Activated T-helper 17 cell treated with anti-CD3 and anti-CD28 coated beads, Interleukin-2, amount 50 U/mL, for 72 hours (primary cell): ENCODE measurements at places on chromosomes 7 and 10.

GRCh38 chr7:155692317-155692716, 47.9 kb downstream of the RBM33 start:
- no peak overlapping the region for H3K27ac ChIP-seq
- H3K36me3 ChIP-seq = peaks cover 41% of the 10 kb centered on the region
- no peak overlapping the region for H3K4me3 ChIP-seq
- peak; percentile 56 for ATAC-seq
- no peaks in the 10 kb centered on the region for H3K27me3 ChIP-seq

DNA sequence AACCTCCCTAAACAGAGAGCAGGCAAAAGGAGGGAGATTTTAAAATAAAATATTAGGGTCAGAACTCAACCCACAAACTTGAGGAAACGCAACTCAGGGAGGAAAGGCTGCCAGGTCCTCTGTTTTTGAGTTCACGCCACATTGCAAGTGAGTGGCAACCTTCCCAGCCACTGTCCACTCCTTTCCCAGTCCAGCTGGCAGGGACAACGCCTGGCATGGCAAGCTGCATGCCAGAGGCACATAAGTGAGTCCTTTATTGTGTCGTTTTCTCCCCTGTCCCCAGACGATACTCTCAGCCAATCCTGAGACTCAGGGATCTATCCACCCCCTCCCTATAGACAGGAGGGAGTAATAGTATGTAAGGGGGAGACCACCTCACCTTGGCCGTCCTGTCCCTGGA, 22.4 kb downstream of the FBXW4 start:
- no peak for ATAC-seq
- peaks cover 7% of the 10 kb centered on the region for H3K4me1 ChIP-seq
- H3K36me3 ChIP-seq = peaks cover 97% of the 10 kb centered on the region
- H3K27ac ChIP-seq = peak overlapping the region; percentile 20
- no peaks in the 10 kb centered on the region for H3K27me3 ChIP-seq

DNA sequence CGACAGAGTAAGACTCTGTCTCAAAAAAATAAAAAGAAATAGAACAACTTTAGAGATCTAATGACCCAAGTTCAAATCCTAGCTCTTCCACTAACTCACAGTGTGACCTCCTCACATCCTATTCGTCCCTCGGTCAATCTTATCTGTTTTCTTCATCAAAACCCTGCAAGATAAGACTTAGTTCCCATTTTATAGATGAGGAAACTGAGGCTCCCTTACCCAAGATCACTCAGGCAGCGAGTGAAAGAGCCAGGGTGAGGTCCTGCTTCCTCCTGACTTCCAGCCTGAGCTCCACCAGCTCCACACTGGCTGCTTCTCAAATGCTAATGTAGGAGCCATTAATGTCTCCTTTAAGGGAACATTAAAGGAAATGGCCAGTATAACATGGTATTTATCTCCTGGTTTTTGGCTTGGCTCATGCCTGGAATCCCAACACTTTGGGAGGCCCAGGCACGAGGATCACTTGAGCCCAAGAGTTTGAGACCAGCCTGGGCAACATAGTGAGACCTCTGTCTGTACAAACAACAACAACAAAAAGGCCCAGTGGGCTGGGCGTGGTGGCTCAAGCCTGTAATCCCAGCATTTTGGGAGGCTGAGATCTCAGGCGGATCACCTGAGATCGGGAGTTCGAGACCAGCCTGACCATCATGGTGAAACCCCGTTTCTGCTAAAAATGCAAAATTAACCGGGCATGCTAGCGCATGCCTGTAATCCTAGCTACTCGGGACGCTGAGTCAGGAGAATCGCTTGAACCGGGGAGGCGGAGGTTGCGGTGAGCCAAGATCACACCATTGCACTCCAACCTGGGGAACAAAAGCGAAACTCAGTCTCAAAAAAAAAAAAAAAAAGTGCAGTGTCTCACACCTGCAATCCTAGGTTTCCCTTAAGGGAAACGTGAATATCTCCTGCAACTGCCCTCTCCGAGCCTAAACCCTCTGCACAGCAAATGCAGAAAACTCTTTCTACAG, 3.4 kb upstream of the RHBDD2 start:
- H3K4me3 ChIP-seq = no peak overlapping the region
- H3K36me3 ChIP-seq = peaks cover 13% of the 10 kb centered on the region
- H3K27me3 ChIP-seq = no peaks in the 10 kb centered on the region
- H3K4me1 ChIP-seq = peaks cover 20% of the 10 kb centered on the region
- H3K27ac ChIP-seq = no peak overlapping the region
- ATAC-seq = no peak

DNA sequence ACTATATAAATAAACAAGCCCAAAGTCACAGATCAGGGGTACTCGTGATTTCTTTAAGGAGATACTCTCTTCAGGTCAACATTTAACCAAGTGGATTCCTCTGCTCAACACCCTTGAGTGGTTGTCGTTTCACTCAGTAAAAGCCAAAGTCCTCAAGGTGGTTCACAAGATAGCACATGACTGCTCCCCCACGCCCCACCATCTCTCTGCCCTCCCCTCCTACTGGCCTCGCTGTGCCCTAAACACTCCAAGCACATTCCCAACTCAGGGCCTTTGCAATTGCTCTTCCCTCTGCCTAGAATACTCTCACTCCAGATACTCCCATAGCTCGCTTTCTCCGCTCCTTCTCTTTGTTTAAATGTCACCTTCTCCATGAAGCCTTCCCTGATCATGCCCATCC, 72.1 kb upstream of the FHIP2A start:
- peaks cover 5% of the 10 kb centered on the region for H3K27me3 ChIP-seq
- H3K4me3 ChIP-seq = no peak overlapping the region
- no peak for ATAC-seq
- H3K4me1 ChIP-seq = no peaks in the 10 kb centered on the region
- H3K36me3 ChIP-seq = no peaks in the 10 kb centered on the region

- no peak for ATAC-seq
- no peak overlapping the region for H3K27ac ChIP-seq
- H3K36me3 ChIP-seq = peaks cover 80% of the 10 kb centered on the region
- no peaks in the 10 kb centered on the region for H3K27me3 ChIP-seq
- H3K4me3 ChIP-seq = no peak overlapping the region
- H3K4me1 ChIP-seq = no peaks in the 10 kb centered on the region
Measured at GRCh38 chr7:105617280-105618015, 36.2 kb upstream of the EFCAB10 start.

DNA sequence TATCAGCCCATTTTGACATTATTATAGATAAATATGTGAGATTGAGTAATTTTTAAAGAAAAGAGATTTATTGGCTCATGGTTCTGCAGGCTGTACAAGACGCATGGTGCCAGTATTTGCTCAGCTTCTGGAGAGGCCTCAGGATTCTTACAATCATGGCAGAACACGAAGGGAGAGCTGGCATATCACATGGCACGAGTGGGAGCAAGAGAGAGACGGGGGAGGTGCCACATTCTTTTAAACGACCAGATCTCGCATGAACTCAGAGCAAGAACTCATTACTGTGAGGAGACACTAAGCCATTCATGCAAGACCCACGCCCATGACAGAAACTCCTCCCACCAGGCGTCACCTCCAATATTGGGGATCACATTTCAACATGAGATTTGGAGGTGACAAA, 40.1 kb upstream of the ZNF488 start:
- no peaks in the 10 kb centered on the region for H3K4me1 ChIP-seq
- H3K4me3 ChIP-seq = no peak overlapping the region
- no peaks in the 10 kb centered on the region for H3K36me3 ChIP-seq

DNA sequence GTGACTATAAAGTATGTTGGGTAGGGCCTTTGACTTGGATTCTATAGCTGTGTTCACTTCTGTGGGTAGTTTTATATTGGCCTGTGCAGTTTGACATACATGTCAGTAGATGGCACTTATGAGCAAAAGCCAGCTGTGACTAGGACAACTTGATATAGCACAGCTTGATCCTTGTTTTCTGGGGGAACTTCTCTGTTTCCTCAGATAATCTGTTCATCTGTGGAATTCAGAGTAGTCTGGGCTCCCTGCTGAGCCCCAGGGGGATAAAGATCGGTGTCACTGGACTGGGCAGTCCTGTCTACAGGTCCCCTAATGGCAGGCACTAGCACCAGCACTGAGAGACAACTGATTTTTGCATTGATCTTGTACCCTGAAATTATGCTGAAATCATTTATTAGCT, 25.4 kb downstream of the CYP2C9 start:
- H3K4me3 ChIP-seq = no peak overlapping the region
- H3K36me3 ChIP-seq = no peaks in the 10 kb centered on the region
- no peak for ATAC-seq
- no peaks in the 10 kb centered on the region for H3K4me1 ChIP-seq
- peaks cover 3% of the 10 kb centered on the region for H3K27me3 ChIP-seq

DNA sequence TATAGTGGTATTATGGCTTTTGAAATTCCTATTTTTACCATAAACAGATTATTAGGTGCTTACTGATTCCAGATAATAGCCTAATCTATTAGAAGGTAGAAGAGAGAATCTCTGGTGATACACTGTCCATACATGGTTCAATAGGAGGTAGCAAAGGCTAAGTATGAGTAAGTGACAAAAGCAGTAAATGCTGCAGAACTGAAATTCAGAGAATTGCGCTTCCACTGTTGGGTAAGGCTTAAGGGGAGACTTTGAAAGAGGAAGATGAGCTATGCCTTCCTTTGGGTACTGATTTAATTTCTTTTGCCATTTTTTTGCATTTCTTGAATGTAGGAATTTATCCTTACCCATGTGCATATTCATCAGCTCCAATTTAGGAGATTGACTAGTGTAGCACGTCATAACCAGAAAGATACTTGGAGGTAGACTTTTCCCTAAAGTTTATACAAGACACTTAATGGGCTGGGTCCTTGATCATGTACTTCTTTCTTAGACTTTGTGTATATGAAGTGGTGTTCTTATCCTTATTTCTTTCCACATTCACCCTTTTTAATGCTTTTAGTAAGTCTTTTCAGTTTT, 15.3 kb downstream of the MKLN1 start:
- H3K27ac ChIP-seq = no peak overlapping the region
- H3K36me3 ChIP-seq = peaks cover 31% of the 10 kb centered on the region
- H3K4me3 ChIP-seq = no peak overlapping the region
- peaks cover 31% of the 10 kb centered on the region for H3K4me1 ChIP-seq
- no peak for ATAC-seq

- no peaks in the 10 kb centered on the region for H3K27me3 ChIP-seq
- H3K27ac ChIP-seq = peak overlapping the region; percentile 45
- no peaks in the 10 kb centered on the region for H3K4me1 ChIP-seq
- H3K36me3 ChIP-seq = no peaks in the 10 kb centered on the region
- ATAC-seq = peak; percentile 85
- H3K4me3 ChIP-seq = peak overlapping the region; percentile 5
Measured at GRCh38 chr7:100132697-100133151, 6.0 kb downstream of the MBLAC1 start.

- no peak overlapping the region for H3K4me3 ChIP-seq
- no peaks in the 10 kb centered on the region for H3K27me3 ChIP-seq
- H3K36me3 ChIP-seq = no peaks in the 10 kb centered on the region
- peaks cover 6% of the 10 kb centered on the region for H3K4me1 ChIP-seq
- H3K27ac ChIP-seq = no peak overlapping the region
Measured at GRCh38 chr7:70355198-70356020, 757.1 kb downstream of the AUTS2 start.

DNA sequence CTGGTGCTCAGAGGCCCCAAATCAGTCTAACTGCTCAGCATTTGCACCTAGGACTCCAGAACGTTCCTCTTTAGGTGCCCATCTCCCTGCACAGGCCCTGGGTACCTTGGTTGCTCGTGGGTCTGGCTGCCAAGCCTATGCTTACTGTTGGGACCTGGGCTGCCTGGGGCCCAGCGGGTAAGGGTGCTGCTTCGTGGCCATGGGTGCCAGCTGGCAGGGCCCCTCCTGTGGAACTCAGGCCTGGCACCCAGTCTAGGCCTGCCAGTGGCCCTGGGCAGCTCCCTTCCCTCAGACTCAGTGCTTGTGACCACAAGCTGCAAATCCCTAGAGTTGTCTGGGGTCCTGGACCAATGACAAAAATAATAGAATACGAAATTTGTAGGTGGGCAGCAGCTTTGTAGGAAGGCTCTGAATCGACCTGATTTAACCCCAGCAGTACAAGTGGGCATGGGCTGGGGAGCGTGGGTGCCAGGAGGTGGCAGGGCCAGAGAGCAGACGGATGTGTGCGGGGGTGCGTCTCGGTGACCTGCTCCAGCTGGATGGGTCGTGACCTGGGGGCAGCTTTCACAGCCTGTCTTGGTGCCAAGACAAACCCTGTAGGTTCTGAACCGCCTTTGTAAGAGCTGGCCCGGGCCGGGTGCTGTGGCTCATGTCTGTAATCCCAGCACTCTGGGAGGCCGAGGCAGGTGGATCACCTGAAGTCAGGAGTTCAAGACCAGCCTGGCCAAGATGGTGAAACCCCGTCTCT, 69.7 kb downstream of the MKI67 start:
- H3K4me1 ChIP-seq = peaks cover 5% of the 10 kb centered on the region
- H3K36me3 ChIP-seq = peaks cover 90% of the 10 kb centered on the region
- H3K4me3 ChIP-seq = no peak overlapping the region
- ATAC-seq = no peak

DNA sequence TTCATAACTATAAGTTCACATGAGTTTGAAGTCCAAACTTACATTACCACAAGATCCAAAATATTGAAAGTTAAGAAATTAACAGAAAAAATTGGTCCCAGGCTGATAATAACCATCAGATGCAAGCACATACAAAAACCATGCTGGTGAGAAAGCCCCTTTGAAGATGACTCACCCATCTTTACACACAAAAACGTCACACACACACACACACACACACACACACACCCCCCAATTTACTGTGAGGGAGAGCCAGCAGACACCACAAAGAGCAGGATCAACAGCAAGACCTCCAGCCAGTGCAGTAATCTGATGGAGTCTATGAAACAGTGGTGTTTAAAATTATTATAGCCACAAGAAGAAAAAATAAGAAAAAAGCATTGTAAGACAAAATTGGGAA, 50.1 kb upstream of the DRGX start:
- no peaks in the 10 kb centered on the region for H3K27me3 ChIP-seq
- no peak overlapping the region for H3K4me3 ChIP-seq
- ATAC-seq = no peak
- H3K4me1 ChIP-seq = peaks cover 4% of the 10 kb centered on the region
- H3K27ac ChIP-seq = no peak overlapping the region

DNA sequence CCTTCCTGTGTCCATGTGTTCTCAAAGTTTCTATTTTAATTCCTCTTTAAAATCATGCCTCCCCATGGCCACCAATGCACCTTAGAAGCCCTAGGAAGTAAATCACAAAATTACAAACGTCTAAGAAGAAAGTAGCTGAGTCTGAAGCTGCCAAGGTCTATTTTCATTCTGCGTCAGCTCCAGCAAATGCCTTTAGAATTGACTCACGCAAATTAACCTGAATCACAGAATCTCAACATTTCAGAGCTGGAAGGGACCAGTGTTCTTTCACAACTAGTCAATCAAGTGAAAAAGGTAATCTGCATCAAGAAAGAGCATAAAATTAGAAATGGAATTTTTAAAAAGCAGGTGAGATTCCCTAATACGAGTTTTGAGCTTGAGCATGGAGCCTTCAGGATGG, 1017.6 kb downstream of the SORCS3 start:
- no peak overlapping the region for H3K27ac ChIP-seq
- H3K4me1 ChIP-seq = no peaks in the 10 kb centered on the region
- no peaks in the 10 kb centered on the region for H3K36me3 ChIP-seq
